ENCODE measurements at places on chromosomes 11 and 22.
A peak's percentile ranks its signal among the peaks of the same experiment; 100 is the strongest.

DNA sequence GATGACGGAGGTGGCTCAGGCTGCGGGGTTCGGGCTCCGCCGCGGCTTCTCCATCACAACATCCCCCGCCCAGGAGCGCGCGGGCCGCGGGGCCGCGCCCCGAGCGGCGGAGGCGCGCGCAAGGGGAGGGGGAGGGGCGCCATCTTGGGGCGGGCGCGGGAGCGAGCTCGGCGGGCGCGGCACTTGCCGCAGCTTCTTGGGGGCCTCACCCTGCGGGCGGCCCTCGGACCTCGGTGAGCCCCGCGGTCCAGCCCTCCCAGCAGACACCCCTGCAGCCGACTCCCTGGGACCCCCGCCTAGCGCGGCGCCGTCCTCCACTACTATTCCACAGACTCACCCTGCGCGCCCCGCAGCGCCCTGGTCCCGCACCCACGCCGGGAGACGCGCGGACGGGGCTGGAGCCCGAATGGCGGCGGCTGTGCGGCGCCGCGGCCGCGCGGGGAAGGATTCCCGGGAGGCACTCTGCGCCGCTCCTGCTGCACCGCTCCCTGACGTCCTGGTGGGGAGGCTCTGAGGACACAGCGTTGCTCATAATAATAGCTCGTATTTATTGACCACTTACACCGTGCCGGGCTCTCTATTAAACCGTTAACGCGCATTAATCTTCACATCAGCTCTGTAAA, at the start of gene APBB1:
TSS of gene APBB1 (minus strand) at position 86 of the 623 bp plus-strand sequence. CDS start 7,747 bp downstream, outside the sequence.
- DNase-seq, result peak; percentile 80

DNA sequence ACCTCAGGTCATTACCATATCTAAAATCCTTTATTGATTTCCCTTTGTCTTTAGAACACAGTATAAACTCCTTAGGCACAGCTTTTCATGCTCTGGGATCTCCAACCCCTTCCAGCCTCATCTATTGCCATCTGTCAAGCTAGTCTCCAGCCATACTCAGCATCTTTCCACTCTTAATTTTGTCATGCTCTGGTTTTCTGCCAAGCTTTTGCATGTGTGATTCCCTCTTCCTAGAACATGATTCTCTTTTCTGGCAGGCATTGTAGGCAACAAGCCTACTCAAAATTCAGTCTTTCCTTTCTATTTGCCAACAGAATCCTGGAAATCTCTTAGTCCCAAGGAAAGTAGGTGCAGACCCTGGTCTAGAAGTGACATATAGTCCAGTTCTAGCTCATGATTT, 35.5 kb upstream of the SLC6A5 start:
- no peak for DNase-seq

DNA sequence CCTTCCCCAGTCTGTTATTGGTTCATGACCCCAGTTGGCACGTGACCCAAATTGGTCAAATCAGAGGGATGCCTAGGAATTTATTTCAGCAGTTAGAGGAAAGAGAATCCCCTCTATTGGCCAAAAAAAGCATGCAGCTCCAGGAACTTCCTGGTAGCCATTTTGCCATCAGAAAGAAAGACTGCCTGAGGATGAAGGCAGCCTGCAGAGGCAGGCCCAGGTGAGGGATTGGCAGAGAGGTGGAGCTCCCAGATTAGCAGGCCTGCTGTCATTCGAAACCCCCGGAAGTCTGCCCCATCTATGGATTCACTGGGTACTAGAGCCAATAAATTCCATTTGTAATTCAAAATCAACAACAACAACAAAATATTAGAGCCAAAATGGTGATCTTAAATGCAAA, 207.6 kb downstream of the CWF19L2 start:
- no peak for DNase-seq

- DNase-seq, result peak; percentile 89
Observed at GRCh38 chr22:45511847-45512261, 9.2 kb downstream of the FBLN1 start.

GRCh38 chr11:97850701-97851100, 1170.0 kb upstream of the CNTN5 start:
- no peak for DNase-seq

DNA sequence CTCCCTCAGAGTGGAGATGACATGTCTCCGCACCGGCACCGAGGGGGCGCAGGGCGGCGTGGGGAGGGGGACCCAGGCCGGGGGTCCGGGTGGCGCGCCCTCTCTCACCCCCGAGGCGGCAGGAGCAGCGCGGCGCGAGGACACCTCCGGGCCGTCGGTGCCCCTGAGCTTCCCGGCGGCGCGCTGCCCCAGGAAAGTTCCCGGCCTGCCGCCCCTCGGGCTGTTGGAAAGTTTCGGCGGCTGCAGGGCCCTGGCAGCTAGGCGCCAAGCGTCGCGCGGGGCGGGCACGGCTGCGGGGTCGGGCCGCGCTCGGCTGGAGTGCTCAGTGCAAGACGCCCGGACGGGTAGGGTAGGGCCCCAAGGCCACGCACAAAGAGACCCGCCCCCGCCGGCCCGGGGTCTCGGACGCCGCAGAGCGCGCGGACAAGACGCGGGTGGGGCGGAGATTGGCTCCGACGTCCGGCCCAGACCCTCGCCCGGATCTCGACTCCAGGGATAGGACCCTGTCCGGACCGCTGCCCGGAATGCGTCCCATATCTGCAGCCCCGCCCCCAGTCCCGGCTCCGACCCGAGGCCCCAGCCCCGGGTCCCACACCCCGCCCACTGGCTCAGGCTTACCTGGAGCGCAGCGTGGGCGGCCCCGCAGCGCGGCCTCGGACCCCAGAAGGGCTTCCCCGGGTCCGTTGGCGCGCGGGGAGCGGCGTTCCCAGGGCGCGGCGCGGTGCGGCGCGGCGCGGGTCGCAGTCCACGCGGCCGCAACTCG, 471 bp downstream of the ARVCF start:
- no peak for DNase-seq

All from lung (tissue), 17 donors.